Activated CD8-positive, alpha-beta memory T cell treated with anti-CD3 and anti-CD28 coated beads for 4 hours (primary cell): ENCODE measurements at places on chromosomes 16 and 17.

DNA sequence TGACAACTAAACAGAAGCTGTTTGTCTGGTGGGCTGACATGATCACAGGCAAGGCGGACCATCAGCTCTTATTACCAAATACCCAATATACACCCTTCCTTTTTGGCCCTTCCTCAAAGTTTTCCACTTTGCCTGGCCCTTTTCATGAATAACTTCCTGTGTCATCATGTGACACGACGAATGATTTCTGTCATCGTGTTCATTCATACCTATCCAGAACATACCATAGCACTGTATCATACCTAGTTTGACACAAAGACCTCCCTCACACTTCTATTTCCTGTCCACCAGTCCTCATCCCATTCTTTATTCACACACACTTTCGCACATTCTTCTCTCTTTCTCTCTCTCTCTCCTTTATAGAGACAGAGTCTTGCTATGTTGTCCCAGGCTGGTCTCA, 131.8 kb downstream of the STX8 start:
- DNase-seq: no peak

DNA sequence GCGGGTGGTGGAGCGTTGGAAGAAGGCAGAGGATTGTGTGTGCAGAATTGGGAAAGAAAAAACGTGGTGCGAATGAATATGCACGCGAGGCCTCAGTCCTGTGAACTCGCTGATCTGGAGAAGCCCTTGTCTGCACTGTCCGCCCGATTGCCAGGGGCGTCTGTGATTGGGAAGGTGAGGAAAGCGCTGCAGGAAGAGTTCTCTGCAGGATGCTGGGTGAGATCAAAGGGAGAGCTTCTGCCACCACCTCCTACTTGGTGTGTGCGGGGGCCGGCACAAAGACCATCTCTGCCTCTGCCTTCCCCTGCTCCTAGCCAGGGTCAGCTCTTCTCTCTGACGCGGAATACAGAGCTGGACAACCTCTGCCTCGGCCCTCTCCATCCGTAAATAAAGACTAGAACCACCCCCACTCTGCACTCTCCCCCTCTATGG, 841 bp upstream of the RAB5C start:
- no peak for DNase-seq

DNA sequence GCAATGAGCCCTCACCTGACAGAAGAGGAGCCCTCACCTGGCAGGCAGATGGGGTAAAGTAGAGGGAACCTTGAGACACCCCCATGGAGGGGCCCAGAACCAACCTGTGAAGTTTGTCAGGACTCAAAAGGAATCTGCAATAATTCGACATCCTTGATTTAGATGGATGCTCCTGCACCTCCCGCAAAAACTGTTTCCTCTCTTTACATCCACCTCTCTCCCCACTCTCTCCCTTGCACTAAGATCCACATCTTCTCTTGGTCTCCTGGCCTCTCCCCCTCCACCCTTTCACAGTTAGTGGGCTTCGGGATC, 34.9 kb upstream of the RBFOX3 start:
- DNase-seq: no peak

DNA sequence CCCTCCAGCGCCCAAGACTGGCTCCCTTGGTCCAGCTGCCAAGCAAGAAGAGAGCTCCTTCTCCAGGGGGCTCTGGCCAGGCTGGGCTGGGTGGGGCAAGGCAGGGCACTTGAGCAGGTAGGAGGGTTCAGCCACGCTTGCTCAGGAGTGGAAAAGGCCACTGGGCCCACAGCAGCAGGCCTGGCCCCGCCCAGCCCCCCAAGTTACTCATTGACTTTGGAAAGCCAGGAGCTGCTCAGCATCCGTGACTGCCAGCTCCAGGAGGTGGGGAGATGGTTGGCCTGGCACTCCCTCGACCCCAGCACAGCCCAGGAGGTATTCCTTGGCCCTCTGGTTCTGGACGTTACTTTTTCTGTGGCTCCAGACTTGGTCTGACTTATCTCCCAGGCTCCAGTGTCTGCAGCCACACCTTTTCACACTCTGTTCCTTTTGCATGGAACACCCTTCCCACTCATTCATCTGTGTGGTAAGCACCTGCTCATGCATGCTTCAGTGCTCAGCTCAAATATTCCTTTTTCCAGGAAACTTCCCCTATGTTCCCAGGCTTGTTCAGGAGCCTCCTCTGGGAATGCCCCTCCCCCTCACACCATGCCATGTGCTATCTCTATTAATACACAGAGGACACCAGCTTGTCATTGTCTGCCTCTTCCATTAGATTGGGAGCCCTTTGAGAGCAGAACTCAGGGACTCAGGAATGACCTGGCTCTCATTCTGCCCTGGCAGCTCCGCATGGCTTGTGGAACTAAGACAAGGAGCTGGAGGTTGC, at the start of gene CDH16:
TSS of gene CDH16 (minus strand) at position 83 of the 766 bp plus-strand sequence. CDS start 820 bp downstream, outside the sequence.
- DNase-seq: no peak

DNA sequence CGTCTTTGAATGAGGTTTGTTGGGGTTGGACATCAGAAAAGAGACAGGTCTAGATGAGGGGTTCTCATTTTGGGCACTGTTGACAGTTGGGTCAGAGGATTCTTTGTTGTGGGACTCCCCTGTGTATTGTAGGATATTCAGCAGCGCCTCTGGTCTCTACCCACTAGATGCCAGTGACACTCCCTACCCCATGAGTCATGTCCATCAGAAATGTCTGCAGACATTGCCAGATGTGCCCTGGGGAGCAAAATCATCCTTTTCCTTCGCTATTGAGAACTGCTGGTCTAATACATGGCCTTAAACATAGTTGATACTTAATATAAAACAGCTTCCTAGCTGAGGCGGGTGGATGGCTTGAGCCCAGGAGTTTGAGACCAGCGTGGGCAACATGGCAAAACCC, 3.1 kb downstream of the ABAT start:
- DNase-seq: no peak

GRCh38 chr16:35745191-35745590, 2285.8 kb downstream of the TP53TG3F start:
- DNase-seq: no peak

- DNase-seq: no peak
Observed at GRCh38 chr17:27666831-27667560, 36.0 kb downstream of the LGALS9 start.

DNA sequence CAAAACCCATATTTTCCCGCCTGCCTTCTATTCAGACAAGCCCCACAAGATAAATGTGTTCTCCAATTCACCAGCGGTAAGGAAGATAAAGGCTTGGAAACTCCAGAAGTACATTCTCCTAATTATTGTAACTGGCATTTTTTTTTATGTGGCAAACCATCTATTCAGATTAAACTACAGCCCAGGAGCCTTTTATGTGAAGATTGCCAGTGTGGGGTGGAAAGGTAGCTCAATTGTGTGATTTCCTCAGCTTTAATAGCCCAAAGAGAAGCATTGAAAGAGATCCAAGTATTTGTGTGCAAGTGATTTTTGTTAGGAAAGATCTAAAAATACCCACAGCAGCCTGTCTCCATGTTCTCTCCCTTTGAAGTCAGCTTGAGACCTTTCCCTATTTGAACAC, 451.4 kb upstream of the CCL2 start:
- DNase-seq: no peak

DNA sequence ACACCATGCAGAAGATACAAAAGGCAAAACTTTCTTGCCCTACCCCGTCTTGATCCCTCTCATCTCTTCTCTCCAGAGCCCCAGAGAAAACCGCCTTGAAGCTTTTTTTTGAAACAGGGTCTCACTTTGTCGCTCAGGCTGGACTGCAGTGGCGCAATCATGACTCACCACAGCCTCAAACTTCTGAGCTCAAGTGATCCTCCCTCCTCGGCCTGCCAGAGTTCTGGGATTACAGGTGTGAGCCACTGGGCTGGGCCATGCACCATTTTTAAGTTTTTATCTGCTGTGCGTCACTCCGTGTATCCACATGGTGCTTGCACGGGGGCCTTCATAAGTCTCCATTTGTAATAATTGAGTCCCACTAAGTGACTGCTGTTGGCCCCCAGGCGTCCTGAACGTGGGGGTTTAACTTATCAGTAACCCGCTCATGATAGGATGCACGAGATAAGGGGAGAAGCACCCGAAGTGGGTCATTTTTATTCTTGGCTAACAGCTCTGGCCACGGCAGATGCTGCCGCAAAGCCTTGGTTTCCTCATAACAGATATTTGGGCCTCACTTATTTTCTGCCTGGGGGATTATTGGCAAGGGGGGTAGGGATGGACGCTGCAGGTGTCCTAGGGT, 8.6 kb downstream of the DNAH17 start:
- DNase-seq: no peak

DNA sequence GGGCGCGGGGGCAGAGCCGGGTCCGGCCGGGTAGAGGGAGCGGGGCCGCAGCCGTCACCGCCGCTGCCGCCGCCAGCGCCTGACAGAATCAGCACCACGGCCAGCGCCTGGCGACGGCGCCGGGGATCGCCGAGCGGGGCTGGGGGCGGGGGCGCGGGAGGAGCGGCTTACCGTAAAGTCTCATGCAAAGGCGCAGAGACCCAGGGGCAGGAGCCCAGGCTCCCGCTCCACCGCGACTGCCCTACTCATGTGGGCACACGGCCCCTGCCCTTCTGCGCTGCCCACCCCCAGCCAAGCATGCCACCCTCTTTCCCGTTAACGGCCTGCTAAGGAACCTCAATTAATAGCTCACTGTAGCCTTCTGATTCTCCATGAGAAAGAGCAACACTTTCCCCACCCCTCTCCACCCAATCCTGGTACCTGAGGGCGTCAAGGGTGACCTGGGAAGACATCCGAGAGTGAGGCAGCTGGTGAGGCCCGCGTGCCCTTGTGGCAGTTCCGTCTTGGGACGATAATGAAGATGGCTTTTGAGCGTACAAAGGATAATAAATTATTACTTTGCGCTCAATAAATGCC, at the start of gene SEZ6:
TSS of gene SEZ6 (minus strand) at position 98 of the 576 bp plus-strand sequence. CDS start 164 bp downstream, outside the sequence.
- peak; percentile 16 for DNase-seq

- DNase-seq: no peak
Observed at GRCh38 chr17:8822401-8823035, 23.4 kb upstream of the MFSD6L start.

DNA sequence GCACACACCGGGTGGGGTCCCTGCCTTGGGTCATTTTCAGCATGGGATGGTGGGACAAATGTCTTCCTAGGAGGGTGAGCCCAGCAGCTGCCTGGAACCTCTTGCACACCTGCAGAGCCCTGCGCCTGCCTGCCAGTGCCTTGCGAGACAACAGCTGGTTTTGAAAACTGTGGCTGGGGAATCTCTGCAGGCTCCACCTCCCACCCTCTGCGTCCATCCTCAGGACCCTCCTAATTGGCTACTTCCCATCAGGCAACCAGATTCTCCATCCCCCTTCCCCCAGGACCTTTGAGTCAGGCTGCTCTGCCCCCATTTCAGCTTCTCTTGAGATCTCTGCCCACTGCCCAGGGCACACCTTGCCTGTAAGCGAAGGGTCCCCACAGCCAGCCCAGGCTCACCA, 26.6 kb downstream of the PEMT start:
- no peak for DNase-seq

DNA sequence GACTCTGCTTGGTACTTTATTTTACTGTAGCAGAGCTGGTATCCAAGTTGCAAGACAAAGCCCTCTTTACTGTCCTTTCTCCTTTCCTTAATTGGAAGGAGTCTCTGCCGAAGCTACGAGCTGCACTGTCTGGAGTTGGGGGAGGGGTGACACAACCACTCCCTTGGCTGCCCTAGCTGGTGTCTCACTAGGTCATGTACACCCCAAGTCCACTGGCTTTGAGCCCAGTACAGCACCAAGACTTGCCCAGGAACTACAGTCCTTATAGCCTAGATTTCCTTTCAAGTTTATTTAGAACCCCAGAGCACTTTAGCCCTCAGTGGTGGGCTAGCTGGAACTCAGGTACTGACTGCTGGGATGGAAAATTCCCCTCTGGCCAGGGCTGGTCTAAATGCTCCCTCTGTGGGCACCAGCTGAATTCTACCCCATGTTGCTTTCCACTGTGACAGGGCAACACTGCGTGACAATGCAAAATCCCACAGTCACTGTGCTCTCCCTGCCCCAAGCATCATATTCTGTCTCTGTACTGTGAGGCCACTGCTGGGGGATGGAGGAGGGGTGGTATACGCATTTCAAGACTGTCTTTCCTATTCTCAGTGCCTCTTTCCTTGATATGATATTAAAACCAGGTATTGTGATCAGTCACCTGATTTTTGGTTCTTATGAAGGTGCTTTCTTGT, 18.4 kb downstream of the EFCAB5 start:
- DNase-seq: no peak

GRCh38 chr17:17681744-17682292, 560 bp downstream of the RAI1 start:
- no peak for DNase-seq

GRCh38 chr17:42980766-42981397, 517 bp downstream of the RUNDC1 start:
- DNase-seq: peak; percentile 43
